ENCODE measurements at places on chromosomes 13 and 19. TPM values are rescaled to one million over a fixed set of nuclear protein-coding genes. Genes with fewer than 3 reads are reported as not detected.

Gene CD22
- not detected for total RNA-seq

Gene THSD8
- total RNA-seq, result not detected

GRCh38 chr19:719636-720344 lies 11.1 kb downstream of the PALM start:
- no peak for DNase-seq

DNA sequence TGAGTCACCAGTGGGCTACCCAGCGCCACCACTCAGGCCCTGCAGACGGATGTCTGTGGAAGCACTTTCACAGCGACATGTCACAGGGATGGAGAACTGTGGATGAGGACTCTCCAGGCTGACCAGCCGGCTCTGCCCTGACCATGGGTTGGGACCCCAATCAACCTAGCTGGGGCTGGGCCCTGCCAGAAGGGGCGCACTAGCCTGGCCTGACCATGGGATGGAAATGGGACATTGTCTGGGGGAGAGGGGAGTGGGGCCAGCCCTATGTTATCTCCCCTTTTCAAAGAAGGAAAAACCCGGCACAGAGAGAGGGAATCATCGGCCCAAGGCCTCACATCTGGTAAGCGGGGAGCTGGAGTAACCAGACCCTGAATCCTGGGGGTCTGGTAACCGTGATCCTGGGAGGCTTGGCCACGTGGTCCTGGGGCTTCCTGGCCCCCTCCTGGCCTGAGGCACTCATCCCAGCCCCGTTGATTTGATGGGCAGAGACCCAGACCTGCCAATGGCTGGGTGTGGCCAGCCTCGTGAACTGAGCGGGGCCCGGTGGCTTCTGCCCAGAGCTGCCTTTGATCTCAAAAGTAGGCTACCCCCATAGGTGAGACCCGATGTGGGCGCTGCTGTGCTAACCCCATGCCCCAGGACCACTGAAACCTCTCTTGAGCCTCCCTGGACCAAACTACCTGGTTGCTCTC lies 11.2 kb upstream of the SLC7A10 start:
- no peak for DNase-seq

DNA sequence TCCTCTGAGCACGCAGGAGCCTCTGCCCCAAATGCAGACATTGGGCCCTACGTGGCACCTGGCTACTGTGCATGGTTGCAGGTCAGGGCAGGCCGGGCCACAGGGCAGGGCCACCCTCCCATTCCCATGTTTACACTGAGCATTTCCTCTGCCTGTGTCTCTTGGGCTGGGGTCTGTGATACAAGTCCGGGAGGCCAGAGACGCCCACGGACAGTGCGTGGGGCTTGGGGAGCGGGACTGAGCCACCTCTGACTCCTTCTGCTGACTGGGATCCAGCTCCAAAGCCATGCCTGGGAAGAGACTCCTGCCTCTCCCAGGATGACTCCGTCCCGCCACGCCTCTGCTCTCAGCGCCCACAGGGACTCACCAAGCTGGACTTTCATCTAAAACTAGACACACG lies 18.8 kb downstream of the GAS6 start:
- no peak for DNase-seq

DNA sequence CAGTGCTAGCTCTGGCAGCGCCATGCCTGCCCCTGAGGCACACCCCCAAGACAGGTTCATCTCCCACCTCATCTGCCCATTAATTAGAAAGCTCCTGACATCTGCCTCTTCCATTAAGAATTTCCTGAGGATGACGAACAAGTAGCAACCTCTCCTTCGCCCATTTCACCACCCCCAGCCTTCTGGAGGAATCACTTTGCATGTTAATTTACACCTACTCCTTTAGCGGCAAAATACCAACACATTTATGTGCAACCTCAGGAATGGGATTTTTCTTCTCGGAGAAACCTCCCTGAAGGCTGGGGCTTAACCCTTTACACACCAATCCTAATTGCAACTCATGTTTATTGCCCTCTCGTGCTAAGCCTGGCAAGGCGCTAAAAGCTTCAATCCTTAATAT lies 13.8 kb downstream of the SLC7A1 start:
- peak; percentile 55 for DNase-seq

DNA sequence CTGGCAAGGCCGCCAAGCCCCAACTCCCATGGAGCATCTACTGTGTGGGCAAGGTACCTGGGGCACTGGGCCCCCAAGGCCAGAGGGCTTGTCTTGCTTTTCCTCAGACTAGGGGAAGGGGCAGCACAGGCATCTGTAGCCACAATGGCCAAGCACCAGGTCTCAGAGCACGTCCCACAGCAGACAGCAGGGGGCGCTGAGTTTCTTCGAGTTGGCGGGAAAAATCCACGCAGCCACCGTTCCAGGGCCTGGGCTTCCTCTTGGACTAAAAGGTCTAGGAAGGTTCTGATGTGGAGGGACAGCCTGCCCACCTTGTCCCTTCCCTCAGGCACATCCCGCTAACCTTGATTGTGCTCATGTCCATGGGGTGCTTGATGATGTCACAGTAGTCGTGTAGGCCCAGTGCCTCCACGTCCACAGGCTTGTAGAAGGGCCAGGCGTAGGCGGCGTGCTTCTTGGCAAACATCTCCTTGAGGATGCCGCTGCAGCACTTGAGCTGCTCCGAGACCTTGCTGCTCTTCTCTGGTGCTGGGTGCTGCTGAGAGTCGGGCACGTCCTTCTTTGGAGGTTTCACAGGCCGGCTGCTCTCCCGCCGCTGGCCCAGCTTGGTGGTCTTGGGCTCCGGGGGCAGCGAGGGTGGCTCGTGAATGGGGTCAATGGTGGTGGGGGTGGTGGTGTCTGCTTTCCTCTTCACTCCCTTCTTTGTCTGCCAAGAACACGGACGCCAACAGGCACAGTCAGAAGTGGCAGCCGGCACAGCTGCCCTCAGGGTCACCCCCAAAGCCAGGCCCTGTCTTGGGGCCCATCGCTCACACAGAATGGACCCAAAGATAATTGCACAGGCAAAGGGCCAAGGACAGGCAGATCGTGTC lies 32.0 kb upstream of the EPHX3 start:
- DNase-seq, result peak; percentile 78

GRCh38 chr19:17123041-17123440 lies 47.5 kb downstream of the MYO9B start:
- no peak for DNase-seq
